ENCODE measurements at places on chromosomes 7 and 10.

GRCh38 chr10:93612311-93612710 is at the start of gene PDE6C:
PDE6C (plus strand) TSS chr10:93612537; CDS start chr10:93612726, 189 bp downstream.
- DNase-seq = no peak

DNA sequence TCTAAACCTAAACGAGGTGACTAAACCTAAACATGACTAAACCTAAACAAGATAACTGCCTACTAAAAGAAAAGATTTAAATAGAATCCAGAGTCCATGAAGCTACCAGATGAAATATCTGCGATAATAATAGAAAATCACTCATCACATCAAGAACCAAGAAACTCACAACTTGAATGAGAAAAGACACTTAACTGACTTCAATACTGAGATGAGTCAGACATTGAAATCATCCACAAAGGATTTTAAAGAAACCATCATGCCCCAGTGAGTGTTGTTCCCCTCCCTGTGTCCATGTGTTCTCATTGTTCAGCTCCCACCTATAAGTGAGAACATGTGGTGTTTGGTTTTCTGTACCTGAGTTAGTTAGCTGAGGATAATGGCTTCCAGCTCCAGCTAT is 416.0 kb downstream of the CALN1 start:
- no peak for DNase-seq

GRCh38 chr7:101121991-101122932 is 4.6 kb upstream of the SERPINE1 start:
- DNase-seq = no peak

- DNase-seq = no peak
Measured at GRCh38 chr10:7857262-7857661, 39.0 kb downstream of the TAF3 start.

DNA sequence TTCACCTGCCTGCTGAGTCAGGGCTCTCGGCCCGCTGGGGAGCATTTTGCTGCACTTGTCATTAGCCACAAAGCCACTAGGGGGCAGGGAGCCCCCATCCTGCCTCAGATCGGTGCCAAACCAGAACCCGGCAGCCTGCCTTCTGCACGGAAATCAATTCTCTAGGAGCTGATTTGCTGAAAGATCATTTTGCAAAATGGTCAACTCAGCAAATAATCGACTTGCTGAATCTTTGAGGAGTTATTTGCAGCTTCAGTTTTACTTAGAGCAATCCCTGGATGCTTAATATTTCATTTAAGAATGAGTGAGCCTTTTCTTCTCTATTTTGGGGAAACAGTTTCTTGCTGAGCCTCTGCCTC is 1.7 kb upstream of the GIMAP8 start:
- DNase-seq = peak; percentile 83

GRCh38 chr10:88820748-88821401 is 18.3 kb downstream of the LIPM start:
- no peak for DNase-seq

All from stimulated activated CD4-positive, alpha-beta T cell treated with anti-CD3 and anti-CD28 coated beads, TNF-alpha, amount 100 ng/mL, for 1 hour (primary cell).